ENCODE measurements at places on chromosomes 4 and X.

DNA sequence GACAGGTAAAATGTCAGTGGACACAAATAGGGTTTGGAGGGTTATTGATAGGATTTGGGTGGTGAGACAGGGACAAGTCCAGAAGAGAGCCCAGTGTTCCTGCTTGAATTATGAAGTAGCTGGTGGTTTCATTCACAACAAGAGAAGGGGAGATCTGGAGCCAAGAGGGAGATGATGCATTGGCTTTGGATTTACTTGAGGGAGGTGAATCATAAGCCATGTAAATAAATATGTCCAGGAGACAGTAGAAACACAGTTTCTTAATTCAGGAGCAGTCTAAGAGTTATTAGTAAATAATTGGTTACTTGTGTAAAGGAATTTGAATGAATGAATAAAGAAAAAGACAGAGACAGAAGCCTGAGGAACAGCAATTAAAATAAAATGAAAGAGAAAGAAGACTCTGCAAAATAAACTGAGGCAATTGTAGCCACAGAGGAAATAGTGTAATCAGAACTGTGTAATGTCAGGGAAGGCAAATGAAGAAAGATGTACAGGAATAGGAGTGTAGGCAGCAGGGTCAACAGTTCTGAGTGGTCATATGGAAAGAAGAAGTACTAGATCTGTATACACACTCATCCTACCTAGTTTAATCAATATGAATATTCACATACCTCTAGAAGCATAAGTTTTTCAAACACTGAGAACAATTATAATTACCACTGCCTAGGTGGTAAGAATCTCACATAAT is 50.2 kb upstream of the CXCL8 start:
- no peak for DNase-seq

DNA sequence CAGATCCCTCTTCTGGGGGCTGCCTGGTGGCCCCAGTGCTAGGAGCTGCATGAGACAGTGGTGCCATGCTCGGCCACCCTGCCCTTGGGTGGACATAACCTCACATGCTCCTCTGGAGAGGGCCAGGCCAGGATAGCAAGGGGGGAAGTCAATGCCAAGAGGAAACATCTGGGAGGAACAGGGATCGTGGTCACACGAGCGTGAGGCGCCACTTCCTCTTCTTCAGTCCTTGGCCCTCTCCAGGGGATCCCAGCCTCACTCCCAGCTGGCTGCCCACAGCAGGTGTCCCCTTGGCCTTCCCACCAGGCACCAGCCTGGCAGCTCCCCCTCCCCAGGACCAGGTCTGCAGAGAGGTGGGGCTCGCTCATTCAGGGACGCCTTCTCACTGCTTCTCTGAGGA is 28.6 kb downstream of the TBC1D14 start:
- DNase-seq, result no peak

DNA sequence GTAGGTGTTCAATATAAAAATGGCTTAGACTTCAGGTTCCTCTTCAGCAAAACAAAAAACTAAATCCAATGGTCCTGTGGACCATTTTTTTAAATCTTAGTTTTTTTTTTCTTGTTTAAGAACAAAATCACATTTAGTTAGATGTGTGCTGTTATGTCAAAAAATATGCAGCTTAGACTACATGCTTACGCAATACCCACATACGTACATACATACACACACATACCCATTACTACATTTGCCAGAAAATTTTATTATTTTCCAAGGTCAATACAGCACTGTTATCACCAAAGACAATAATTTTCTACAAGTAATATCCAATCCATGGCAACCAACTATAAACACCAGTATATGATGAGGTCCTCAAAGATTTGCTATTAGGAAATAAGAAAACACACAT is 144.1 kb downstream of the PDGFC start:
- DNase-seq, result no peak

GRCh38 chrX:29090811-29091210 is 503.6 kb downstream of the IL1RAPL1 start:
- no peak for DNase-seq

DNA sequence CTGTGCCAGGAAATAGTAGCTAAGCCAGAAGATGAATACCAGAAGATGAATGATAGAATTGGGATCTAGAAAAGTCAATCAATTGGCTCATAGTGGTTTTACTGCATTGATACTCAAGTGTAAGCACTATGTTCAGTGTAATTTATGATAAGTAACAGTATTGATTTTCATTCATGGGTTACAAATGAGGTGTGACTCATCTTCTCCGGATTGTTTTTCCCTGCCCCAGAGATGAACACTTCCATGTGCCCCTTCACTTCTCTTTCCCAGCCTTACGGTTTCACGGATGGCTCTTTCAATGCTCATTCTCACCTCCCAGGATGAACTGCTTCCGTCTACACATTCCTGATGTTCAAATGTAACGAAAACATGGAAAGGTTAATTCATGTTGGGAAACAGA is 9.8 kb upstream of the GUCY1B1 start:
- no peak for DNase-seq

DNA sequence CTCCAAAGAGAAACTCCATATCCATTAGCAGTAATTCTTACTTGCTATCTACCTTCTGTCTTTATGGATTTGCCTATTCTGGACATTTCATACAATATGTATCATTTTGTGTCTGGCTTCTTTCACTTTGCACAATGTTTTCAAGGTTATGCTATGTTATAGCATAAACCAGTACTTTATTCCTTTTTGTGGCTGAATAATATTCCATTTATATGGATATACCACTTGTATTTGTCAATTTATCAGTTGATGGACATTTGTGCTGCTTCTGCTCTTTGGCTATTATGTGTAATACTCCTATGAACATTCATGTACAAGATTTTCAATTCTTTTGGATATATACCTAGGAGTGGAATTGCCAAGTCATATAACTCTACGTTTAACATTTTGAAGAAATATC is 18.9 kb upstream of the HPSE start:
- no peak for DNase-seq

DNA sequence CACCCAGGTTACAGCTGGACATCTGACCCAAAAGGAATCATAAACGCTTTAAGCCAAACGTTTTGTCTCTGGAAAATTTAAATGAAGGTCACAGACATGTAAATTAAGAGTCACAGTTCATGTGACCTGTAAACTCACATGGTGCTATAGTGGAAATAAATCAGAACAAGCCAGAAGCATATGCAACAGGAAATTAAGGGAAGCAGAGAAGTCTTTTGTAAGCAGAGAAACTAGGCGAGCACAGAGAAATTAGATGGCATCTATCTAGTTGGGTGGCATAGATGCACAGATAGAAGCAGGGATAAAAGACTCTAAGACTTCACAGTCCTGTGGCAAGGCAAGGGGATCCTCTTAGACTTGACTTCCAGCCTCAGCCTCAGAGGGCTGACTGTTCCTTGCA is 264.8 kb downstream of the GASK1B start:
- no peak for DNase-seq

DNA sequence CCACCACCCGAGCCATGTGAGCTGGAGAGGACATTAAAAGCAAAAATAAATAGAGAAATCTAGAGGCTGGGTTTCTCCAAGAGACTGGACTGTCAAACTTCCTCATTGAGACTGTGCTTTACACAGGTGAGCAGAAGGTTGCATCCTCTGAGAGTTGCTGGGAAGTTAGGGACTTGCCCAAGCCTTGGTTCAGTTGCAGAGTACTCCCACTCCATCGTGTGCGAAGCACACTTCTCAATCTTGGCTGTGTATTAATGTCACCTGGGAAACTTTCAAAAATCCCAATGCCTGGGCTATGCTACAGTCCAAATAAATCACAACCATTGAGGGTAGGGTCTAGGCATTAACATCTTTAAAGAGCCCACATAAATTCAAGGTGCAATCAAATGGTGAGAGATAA is 89.2 kb downstream of the ZNF330 start:
- no peak for DNase-seq

DNA sequence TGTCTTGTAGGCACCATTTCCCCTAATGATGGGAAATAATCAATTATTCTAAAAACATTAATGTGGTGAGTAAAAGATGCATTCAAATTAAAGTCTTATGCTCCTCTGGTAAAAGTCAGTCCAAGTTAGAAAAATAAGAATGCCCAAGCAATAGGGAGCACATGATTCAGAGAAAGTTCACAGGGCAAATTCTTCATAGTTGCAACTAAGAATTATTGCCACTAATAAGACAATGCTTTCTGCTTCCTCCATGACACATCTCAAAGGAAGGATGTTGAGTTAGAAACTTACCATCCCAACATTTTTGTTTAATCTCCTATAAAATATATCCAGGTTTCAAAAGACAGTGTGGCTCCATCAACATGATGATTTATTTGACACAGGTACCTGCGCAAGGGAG is 26.3 kb downstream of the PHOX2B start:
- no peak for DNase-seq

DNA sequence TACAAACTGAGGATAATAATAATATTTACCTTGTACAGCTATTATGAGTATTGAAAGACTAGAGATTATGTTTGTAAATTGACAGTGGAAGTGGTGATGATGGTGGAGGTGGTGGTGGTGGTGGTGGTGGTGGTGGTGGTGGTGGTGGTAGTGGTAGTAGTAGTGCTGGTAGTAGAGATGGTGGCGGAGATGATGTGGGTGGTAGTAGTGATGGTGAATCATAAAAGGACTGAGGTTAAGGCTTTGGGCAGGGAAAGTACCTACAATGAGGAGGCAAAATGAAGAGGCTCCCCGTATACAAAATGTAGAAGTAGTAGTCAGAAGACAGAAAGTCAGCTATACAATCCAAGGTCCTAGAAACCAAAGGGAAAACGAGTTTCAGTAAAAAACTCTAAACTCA is 214.1 kb downstream of the BCOR start:
- no peak for DNase-seq

DNA sequence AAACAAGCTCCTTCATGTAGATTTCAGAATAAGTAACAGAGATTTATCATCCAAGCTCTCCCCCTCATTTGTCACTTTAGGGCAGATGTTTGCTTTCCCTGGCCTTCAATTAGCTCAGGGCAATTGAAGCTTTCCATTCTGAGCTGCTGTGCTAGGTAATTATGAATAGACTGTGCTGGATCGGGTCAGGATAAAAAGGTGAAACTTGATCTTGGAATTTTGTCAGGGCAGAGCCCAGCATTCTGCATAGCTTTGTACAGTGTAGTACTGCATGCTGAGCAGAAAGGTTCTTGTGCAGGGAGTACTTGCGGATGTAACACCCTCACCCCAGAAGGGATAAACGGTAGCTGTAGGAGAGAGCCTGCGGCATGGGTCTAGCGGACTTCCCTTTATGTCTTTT is 64.0 kb upstream of the CLDN34 start:
- DNase-seq, result no peak

DNA sequence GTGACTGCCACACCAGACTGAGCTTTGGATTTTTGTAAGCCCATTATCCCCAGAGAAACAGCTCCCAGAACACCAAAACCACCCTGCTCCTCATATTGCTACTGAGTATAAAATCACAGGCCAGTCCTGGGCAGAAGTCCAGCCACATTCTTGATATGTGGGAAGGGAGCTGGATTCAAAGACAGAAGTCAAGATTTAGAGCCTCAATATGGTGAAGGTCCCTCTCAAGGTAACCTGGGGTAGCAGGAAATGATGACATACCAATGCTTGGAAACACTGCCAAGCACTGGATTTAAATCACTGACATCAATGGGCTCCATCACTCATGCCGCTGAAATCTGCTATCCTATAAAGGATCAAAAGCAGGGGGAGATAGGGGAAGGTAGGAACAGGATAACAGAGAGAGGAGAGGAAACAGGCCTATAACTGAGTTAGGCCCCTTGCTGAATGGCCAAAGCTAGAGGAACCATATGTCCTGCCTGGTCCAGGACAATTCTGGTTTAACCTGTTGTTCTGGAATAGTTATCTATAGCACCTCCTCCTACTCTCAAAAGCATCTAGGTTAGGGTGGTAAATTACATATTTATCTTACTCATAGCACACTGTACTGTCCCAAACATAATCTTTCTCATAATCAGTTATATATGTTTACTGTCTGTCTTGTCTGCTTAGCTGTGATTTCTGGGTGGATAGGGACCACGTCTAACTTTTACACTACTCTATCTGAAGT is 83.7 kb upstream of the NHS start:
- DNase-seq, result no peak

DNA sequence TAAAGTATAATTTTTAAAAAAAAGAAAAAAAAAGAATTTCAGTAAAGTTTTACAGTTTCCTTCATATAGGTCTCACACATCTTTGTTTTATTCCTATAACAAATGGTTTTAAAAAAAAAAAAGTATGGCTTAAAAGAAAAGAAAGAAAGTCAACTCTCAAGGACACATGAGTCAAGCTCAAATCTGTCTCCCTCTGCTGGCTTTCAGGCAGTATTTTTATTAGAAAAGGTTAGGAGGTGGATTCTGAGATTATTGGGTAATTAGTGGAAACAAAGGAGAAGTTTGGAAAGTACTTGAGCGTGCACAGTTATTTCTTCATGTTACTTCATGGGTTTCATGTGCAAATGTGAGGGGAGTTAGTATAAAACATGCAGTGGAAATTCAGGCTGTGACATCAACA is 36.6 kb upstream of the BTC start:
- no peak for DNase-seq

GRCh38 chrX:38899650-38900049 is 98.4 kb downstream of the MID1IP1 start:
- no peak for DNase-seq

- DNase-seq, result no peak
Measured at GRCh38 chr4:113153529-113154101, 104.2 kb downstream of the ANK2 start.

GRCh38 chrX:16559206-16559619 is 90.7 kb upstream of the S100G start:
- DNase-seq, result peak; percentile 1

Data from NCI-H1930 (cell line).